Stimulated activated CD8-positive, alpha-beta memory T cell treated with anti-CD3 and anti-CD28 coated beads, Interleukin-4, amount 100 ng/mL, for 1 hour (primary cell): ENCODE measurements at places on chromosomes 4 and X.

DNA sequence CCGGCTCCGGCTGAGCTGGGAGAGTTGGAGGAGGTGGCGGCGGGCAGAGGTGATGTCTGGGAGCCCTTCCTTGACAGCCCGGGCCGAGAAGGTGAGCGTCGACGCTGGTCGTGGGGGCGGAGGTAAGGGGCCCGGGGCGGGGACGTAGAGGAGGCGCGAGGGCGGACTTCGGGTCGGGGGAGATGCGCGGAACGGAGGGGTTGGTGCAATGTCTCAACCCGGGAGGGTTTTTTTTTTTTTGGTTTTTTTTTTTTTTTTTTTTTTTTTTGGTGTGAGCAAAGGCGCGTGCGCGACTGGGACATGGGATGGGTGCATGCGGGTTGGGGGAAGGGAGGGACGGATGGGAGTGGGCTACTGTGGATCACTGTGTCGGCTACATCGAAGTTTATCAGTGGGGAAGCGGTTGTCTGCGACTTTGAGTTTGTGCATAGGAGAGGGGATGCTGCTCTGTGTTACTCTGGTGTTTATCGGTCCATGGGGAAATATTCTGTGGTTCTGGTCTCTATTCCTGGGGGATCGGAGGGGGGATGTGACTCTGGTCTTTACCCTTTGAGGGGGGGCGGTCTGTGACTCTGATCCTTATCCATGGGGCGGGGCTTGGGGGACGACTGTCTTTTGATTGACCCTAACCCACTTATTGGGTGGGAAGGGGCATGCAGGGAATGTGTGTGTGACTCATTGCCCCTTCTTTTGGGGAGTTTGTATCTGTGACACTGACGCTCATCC lies 537 bp downstream of the RBM10 start:
- peak; percentile 2 for DNase-seq

- no peak for DNase-seq
These were observed 10.2 kb upstream of the N4BP2 start for GRCh38 chr4:40046311-40046980.

DNA sequence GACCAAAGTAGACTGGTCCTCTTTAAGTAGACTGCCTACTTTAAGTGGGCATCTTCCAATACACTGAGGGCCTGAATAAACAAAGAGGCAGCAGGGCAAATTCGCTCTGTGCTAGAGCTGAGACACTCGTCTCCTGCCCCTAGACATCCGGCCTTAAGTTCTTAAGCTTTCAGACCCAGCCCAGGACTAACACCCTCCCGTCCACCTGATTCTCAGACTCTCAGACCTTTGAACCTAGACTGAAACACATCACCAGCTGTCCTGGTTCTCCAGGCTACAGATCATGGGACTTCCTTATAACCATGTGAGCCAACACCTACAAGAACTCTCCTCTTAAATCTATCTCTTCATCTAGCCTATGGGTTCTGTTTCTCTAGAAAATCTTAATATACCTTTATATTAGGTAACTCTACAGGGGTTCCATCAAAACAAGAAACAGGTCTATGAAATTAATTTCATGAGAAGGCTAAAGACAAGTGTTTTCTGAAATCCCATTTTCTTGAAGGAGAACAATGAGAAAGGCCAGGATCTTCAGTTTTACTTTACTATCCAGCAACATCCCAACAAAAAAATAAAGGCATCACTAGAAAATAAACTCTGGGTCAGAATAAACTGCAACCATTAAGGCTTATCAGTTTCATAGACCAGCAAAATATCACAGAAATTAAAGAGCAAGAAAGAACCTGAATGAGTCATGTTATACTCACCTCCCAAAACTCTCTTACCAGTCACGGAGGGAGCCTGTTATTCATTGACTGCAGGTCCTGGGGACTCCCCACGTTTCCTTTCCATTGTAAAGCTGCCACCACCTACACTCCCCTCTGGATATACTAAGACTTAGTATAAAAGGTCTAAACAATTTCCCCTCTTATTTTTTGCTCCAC lies 14.8 kb downstream of the ADGRA3 start:
- no peak for DNase-seq

DNA sequence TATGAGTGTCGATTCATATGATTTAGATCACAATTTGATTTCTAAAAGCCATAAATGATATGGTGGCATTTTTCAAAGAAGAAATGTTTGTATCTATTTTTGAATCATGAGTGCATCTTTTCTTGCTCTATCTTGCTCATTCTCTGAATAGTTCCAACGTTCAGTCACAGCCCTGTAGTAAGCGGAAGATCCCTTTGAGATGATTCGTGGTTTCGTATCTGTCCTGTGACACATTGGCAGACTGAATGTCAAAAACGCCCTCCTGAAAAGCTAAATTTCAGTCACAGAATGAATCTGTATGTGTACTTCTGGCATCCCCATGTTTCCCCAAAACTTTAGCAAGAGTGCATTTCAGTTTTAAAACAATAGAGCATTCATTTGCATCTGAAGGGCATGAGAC lies 1066.9 kb upstream of the TENM3 start:
- DNase-seq: no peak
